ENCODE measurements at places on chromosomes 13 and 19. TPM values are rescaled to one million over a fixed set of nuclear protein-coding genes. Genes with fewer than 3 reads are reported as not detected.

The OR7D2 gene
- not detected for total RNA-seq

The ZNF180 gene
- total RNA-seq: 7.9 TPM

The C19orf81 gene
- total RNA-seq: 2.7 TPM

The CGB2 gene
- total RNA-seq: not detected

The SPIB gene
- 0.32 TPM for total RNA-seq

The ZNF441 gene
- total RNA-seq: 0.02 TPM

The ZNF699 gene
- total RNA-seq: 0.85 TPM

The TTYH1 gene
- total RNA-seq: 0.16 TPM

The CERS1 gene
- 5.6 TPM for total RNA-seq

The FCAR gene
- total RNA-seq: not detected

The C19orf25 gene
- total RNA-seq: 15.9 TPM

The FGF22 gene
- total RNA-seq: 0.61 TPM

The KPTN gene
- total RNA-seq: 18.3 TPM

Measured in A549 treated with Hydrocortisone at 1 μM for 4 hours (cell line).